ENCODE measurements at places on chromosomes 1 and 21. TPM values are rescaled to one million over a fixed set of nuclear protein-coding genes. Genes with fewer than 3 reads are reported as not detected.

GRCh38 chr21:33362044-33362555 is 37.3 kb downstream of the IFNAR1 start:
- no peak for ATAC-seq

- ATAC-seq = no peak
Measured at GRCh38 chr1:8023287-8023994, 2.7 kb downstream of the ERRFI1 start.

- no peak for ATAC-seq
Measured at GRCh38 chr1:173099166-173099565, 48.4 kb upstream of the TNFSF18 start.

DNA sequence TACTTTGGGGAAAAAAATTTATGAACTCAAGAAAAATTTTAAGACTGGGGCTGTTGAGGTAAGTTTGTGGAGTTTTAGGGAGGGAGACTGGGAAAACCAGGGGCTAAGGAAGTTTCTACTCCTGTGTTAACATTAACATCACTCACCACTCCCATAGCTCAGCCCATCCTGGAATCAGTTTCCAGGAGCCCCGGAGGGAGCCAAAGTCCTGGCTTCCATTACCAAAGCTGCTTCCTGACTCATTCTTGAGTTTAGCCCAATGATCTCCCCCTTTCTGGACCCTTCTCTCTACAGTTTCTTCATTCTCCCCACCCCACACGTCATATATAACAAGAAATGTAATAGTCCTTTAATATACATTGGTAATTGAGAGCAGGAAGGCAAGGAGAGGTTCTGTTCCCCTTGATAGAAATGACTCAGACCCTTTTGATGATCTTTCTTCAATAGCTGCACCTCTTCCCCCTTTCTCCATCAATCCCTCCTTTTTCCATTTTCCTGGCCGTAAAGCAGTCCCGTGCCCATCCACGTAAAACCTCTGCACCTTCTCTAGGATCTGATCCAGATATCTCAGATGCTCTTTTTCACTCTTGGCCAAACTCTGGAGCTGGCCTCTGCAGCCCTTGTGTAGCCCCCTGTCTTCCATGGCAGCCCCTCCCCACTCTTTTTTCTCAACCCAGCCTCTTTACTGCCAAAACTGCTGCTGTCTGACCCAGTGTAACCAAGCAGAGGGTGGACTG is 4.6 kb upstream of the PIAS3 start:
- no peak for ATAC-seq

DNA sequence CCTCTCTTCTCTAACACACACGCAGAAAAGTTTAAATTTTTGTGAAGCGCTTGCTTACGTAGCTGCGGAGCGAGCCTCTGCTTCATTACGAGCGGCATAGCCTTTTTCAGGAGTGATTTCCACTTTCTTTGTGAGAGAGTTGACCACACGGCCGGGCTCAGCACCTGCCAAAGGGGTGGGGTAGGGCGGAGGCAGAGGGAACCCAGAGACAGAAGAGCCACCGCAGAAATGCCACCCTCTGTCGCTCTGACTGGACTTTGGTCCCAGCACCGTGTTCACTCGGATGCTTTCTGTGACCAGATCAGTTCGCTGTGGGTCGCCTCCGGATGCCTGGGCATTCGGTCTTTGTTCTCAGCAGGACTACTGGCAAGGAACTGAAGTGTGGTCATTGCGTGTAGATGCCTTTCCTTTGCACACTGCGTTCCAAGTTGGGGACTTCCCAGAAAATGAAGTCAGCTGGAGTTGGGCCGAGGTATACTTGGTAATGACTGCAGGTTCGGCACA is 883 bp downstream of the CHODL start:
- peak; percentile 34 for ATAC-seq

DNA sequence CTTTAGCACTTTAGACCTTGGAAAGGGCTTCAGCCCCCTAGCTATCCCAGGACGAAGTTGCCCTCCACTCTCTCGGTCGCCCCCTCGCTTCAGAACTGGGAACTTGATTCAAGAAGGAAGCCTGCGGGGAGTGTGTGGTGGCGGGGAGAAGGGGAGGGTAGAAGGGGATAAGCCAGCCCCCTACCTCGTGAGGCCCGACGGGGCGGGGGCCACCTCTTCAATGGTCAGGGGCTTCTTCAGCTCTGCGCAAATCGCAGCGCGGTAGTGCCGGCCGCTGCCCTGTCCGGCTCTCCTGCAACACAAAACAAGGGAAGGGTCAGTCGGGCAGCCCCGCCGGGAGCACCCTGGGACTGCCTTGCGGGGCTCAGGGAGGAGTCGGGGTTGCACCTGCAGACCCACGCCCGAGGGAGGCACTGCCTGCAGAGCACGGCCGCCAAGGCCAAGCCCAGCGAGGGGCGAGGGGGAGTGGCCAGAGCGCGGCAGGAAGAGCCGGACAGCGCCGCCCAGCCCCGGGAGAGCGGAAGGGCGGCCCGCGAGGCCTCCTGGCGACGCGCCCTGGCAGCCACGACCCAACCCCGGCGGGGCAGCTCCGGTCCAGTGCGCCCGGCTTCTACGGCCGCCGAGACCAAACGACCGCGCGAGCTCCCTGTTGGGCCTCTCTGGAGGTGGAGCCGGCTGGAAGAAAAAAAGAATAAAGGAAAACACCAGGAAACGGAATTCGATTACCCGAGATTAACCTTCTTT is 56.2 kb upstream of the RASAL2 start:
- ATAC-seq = peak; percentile 98

GRCh38 chr1:155061381-155062150 is 2.0 kb upstream of the EFNA4 start:
- peak; percentile 46 for ATAC-seq

GRCh38 chr1:86461482-86461881 is 7.2 kb upstream of the CLCA1 start:
- ATAC-seq = no peak

GRCh38 chr1:8388732-8389562 is 71.0 kb downstream of the SLC45A1 start:
- ATAC-seq = no peak

DNA sequence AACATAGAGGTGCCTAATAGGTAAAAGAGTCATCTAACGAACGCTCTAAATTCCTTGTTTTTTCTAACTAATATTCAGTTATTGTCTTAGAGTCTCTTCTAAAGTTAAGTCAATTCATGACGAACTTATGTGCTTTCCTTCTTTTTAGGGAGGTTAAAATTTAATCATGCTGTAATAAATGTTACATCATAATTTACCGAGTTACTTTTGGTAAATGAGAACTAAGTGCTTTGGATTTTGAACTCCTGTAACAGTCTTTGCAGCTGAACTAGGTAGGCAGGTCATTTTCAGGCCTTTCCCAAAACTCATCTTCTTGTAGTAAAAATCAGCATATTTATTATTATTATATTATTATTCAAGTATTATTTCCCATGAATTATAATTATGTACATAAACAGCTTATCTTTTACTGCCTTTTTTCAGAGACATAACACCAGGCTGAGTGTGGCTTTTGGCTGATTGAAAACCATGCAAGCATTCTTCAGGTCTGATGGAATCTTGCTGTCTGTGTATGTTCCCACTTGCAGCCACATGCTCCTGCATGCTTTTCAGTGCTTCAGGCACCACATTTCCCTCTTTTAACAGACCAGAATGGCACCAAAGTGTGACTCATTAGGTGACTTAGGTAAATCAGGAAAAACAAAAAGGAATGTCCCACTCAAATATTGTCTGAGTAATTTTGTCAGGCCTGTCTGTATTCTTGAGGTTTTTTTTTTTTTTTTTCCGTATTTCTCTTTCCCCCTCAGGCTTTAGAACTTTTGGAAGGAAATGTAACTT is 81.0 kb upstream of the CD55 start:
- ATAC-seq = no peak

GRCh38 chr1:51283979-51284378 is 46.4 kb downstream of the TTC39A start:
- ATAC-seq = no peak

DNA sequence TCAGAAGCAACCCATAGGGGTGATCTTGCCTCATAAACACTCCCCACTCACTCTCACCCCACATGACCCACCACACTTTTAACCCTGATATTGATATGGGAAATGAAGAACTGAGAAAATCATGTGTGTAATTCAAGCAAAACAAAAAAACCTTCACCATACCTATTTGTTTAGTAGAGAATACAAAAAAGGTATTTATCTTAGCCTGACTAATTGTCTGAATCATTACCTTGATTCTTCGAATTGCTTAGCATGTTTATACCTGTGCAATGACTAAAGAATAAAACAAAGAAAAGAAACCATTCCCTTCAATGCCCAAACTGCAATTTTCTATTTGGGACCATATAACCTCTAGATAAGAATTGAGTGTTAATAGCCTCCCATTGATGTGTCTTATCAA is 1.8 kb downstream of the CLDN17 start:
- ATAC-seq = no peak

DNA sequence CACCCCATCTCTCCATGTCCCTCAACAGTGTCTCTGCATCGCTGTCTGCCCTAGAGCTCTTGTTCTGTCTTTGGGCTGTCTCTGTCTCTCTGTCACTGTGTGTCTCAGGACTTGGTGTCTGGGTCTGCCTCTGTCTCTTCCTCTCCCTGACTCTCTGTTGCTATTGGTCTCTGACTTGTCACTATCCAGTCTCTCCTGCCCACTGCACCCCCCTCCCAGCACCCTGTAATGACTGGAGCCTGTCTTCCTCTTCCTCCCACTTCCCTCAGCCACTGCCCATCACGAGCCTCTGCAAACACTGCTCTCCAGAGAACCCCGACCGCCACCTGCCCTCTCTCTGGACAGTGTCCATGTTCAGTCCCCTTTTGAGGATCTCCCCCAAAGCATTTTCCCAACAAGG is 12.1 kb downstream of the PEAR1 start:
- no peak for ATAC-seq

DNA sequence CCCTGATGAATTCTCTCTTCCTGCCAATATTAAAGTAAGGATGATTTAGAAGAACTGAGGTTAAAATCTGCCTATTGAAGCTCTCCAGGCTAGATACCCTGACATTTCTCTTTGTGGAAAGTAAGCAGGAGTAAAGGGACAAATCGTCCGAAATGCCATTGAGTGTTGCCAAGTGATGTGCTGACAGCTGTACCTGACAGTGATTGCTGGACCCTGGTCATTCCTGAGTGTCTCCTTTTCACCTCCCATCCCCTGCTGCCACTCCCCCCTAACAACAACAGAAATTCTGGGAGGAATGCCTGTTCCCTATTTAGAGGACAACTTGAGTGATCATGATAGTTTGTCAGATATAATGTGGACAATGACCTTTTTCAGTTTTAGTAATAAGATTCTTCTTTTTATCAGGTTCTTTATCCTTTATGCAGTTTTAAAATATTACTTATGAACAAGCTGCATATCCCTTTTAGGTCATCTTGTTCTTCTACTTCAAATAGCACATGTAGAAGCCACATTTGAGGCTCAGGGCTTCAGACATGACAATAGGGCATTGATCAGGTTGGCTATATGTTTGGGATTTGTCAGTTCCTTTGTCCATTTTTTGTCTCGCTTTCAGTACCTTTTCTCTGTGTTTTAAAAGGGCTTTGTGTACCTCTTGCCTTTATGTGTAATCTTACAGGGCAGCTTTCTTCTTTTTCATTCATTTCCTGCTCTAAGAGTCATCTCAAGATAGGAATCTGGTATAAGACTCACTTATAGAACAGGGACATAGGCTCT is 56.0 kb downstream of the ITSN1 start:
- no peak for ATAC-seq

DNA sequence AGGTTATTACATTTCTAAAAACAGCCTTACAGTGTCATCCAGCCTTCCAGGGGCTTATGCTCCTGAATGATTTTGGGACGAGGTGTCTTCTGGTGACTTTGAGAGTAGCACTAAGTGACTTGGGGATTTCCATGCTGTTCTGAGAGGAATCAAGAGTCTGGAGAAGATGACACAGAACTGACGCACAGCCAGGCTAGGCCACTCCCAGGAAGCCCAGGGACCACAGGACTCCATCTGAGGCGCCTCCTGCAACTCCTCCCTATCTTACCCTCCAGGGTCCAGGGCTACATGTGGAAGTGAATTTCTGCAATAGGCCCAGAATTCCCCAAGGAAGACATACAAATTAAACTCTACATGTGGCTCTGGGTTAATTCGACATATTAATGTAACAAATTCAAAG is 92.5 kb downstream of the SLC25A24 start:
- ATAC-seq = no peak

- no peak for ATAC-seq
Measured at GRCh38 chr21:34143685-34144182, 70.4 kb downstream of the MRPS6 start.

GRCh38 chr1:84967666-84968065 is 29.2 kb downstream of the MCOLN2 start:
- ATAC-seq = no peak

GRCh38 chr1:23209770-23210169 is 7.5 kb downstream of the HTR1D start:
- ATAC-seq = no peak

DNA sequence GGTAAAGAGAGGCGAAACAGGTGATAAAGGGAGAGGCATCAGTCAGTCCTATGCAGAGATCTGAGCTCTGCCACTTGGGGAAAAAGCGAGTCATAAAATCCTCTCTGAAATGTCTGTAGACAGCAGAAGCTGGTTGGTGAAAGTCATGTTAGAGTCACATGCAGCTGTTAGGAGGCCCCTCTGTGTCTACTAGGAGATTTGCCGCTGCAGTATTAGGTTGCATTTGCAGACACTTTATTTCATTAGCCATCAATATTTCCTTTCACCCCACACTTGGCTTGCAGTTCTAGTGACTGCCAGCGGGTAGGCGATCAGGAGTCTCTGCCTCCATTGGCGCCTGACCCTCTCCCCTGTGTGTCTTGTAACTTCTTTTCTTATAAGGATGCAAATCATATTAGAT is 16.2 kb downstream of the ATP1A4 start:
- ATAC-seq = no peak

DNA sequence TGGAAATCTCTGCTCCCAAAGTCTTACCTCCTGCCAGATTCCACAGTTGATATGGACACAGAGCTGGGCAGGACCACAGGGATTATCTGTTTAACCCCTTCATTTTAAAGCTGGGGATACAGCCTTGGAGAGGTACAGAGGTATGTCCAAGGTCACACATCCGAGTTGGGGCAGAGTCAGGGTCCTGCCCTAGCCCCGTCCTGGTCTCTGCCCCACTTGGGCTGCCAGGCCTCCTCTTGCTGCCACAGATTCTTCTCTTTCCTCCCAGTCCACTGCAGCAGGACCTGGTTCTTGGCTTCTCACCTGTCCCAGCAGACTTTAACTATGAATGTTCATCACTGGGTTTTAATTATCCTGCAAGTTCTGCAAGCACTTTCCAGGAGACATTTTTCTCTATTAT is 258.3 kb downstream of the MATN1 start:
- ATAC-seq = no peak

The TRNP1 gene
- total RNA-seq = 45.3 TPM

The GPR25 gene
- total RNA-seq = not detected

The HRNR gene
- 0.04 TPM for total RNA-seq

The HES2 gene
- total RNA-seq = not detected

The PIK3C2B gene
- 18.2 TPM for total RNA-seq

The LRRC38 gene
- total RNA-seq = not detected

The SERPINC1 gene
- not detected for total RNA-seq

The SPRR2F gene
- not detected for total RNA-seq

The KCNT2 gene
- 8.1 TPM for total RNA-seq

The HUNK gene
- 1.1 TPM for total RNA-seq

The PTGS2 gene
- 2.2 TPM for total RNA-seq

The MINDY1 gene
- 27.3 TPM for total RNA-seq
